ENCODE measurements at places on chromosomes 13 and 19.

DNA sequence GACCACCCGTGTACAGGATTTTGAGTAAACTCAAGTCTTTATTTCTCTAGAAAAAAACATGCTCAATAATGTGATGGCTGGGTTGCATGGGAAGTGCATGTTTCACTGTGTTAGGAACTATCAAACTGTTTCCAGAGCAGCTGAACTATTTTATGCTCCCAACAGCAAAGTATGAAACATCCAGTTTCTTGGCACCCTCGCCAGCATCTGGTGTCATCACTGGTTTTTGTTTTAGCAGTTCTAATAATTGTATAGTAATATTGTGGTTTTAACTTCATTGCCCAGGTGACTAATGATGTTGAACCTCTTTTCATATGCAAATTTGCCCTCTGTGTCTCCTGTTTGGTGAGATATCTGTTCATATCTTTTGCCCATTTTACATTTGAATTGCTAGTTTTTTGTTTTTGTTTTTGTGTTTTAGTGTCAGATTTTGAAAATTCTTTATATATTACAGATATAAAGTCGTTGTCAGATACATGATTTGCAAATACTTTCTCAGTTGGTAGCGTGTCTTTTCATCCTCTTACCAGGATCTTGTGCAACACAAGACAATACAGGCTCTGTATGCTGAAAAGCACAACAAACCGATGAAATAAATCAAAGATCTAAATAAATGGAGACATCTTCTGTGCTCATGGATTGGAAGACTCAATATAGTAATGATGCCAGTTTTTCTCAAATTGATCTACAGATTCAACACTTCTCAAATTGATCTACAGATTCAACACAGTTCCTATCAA is 87.8 kb downstream of the IPO5 start:
- no peak for DNase-seq

- no peak for DNase-seq
Observed at GRCh38 chr13:109381546-109382180, 404.7 kb downstream of the IRS2 start.

- DNase-seq = no peak
Observed at GRCh38 chr13:45482571-45483173, 17.9 kb downstream of the COG3 start.

- DNase-seq = no peak
Observed at GRCh38 chr13:53847502-53847901, 818.9 kb downstream of the OLFM4 start.

DNA sequence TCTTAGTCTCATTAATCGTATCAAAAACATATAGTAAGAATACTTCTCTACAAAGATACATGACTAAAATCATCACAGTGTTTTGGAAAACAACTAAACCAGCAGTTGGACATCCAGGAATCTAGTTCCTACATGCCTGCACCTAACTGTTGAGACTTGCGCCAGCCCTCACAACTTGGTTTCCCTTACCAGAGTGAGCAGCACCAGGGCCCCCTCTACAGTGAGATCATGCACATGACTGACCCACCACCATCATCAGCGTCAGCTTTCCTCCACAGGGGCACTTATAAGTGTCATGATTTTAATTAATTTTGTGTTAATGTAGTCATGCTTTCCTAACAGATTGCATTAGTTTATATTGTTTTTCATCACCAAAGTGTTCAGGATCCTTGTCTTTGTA is 1322.0 kb downstream of the EFNB2 start:
- no peak for DNase-seq

All from GM19239 (cell line).